GM23338 (cell line): ENCODE measurements at places on chromosomes 2 and 18. TPM values are rescaled to one million over a fixed set of nuclear protein-coding genes. Genes with fewer than 3 reads are reported as not detected.

Gene DCAF17
- 34.3 and 37.3 TPM in 2 replicates for total RNA-seq

Gene HTRA2
- total RNA-seq: 17.2 and 19.7 TPM in 2 replicates

Gene NDC80
- total RNA-seq: 36.6 and 38.9 TPM in 2 replicates

Gene INO80B
- 17.5 and 21.8 TPM in 2 replicates for total RNA-seq

Gene GATA6
- total RNA-seq: not detected in 2 replicates

Gene KANSL1L
- 21.1 and 21.2 TPM in 2 replicates for total RNA-seq

Gene KCTD1
- 15.4 and 20.5 TPM in 2 replicates for total RNA-seq

Gene APCDD1
- total RNA-seq: 0.97 and 1.0 TPM in 2 replicates

Gene IL36A
- not detected in 2 replicates for total RNA-seq
